Osteoblast (primary cell): ENCODE measurements at places on chromosomes 11 and 22. TPM values are rescaled to one million over a fixed set of nuclear protein-coding genes. Genes with fewer than 3 reads are reported as not detected.
A peak's percentile ranks its signal among the peaks of the same experiment; 100 is the strongest.

- DNase-seq: peak; percentile 25
Observed at GRCh38 chr22:43819931-43820640, 8.0 kb upstream of the EFCAB6 start.

- DNase-seq: peak; percentile 91
Observed at GRCh38 chr11:57668434-57668782, 494 bp downstream of the ZDHHC5 start.

GRCh38 chr11:8006349-8006977 lies 19.3 kb downstream of the EIF3F start:
- peak; percentile 91 for DNase-seq

DNA sequence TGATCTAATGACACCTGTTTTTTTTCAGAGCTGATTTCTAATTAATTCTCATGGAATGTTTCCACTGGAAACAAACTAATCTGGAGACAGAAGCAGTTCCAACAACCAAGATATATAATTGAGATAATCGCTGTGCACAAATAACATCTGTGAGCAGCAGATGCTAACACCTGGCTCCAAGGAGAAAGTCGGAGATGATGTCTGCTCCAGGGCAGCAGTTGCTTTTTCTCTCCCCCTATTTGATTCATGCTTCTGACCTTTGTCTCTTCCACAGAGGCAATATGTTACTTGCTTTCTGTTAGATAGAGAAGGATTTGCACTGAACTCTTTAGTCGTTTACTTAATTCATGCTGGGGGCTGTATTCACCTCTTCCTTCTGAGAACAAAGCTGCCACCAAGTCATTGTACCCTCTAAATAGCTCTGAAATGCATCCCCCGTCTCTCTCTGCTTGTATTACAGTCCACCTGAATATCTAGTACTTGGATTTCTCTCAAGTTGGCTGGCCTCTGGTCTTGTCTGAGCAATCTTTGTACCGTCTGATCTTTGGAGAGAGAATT lies 187.4 kb downstream of the MYO18B start:
- DNase-seq: no peak

DNA sequence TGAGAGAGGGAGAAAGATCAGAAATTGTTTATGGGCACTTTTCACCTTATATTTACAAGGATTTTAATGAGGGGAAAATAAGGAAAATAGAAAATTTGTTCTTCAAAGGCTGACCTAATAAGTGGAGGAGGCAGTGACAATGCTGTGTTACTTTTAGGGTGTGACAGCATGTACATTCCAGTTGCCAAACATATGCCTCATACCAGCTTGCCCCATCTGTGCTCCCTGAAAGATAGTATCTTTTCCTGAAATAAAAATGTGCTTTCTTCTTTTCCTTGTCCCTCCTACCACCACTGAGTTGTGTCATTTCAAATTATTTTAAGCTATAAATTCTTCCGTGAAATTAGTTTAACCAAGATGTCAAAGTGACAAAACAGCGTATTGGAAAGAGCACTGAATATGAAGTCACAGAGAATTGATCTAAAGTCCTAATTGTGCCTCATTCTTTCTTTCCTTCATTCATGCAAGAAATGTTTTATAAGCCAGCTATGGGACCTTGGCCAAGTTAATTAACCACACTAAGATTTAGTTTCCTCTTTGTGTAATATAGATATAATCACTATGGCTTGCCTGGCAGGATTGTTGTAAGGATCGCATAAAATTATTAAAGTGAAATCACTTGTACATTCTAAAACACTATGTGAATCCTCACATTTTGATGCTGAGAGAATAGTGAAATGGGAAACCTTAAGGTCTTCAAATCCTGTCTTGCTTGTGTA lies 1307.5 kb upstream of the TENM4 start:
- no peak for DNase-seq

DNA sequence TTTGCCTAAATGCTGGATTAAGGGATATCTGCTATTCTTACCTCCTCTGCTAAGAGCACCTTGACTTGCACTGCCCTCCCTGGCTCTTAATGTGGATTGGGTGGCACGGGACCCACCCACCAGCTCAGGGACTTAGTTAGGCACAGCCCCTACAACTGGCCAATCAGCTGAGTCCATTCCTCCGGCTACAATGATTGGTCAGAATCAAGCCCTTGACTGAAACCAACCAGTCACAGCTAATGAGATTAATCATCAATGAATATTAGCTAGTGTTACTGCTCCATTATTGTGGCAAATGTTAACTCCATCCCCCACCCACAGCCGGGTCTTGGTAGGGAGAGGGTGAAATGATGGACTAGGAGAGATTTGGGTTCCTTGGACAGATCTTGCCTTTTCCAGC lies 328.0 kb downstream of the MN1 start:
- no peak for DNase-seq

DNA sequence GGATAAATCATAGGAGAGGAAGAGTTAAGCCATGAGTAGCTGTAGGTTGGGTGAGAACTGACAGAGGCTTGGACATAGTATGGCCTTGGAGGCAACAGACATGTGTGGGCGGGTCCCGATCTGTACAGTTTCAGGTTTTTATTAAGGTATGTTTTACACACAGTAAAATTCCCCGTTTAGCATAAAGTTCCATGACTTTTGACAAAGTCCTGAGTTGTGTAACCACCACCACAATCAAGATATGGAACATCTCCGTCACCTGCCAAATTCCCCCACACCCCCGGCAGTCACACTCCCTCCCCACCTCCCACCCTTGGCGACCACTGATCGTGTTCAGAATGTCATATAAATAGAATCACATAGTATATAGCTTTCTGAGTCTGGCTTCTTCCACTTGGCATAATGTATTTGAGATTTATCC lies 68.1 kb downstream of the GRIK4 start:
- no peak for DNase-seq

GRCh38 chr22:44627521-44628139 lies 74.4 kb upstream of the PRR5 start:
- peak; percentile 43 for DNase-seq

DNA sequence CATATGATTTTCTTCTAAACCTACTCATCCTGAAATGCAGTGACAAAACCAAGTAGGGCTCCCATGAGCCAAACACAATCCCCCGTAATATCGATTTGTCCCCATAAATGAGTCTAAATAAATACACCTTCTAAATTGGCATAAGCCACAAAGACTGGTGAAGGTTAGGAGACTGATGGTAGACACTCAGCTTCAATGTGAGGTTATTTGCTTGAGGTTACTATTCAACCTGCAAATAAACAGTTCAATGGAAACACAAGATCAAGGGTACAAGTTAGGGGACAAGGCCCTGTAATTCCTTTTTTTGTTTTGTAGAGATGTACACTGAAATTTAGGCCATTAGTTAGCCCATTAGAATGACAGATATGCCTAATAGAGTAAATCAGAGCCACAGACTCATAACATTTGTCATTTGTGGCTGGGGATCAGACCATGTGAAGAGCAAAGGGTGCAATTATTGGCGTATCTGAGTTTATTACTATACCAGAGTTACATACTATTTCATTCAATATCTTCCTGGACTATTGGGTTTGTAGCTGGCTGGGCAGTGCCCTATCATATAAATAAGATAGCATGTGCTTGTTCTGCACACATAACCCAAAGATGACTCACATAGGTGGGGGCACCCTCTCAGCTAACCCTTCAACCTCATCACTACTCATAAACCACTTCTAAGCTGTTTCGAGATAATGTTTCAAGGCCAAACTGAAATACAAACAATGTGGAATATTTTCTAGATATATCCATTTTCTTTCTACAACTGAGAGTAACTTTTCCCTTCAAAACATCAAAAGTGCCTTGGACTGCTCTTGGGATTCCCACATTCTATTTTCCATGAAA lies 695.3 kb downstream of the KCNA4 start:
- no peak for DNase-seq

DNA sequence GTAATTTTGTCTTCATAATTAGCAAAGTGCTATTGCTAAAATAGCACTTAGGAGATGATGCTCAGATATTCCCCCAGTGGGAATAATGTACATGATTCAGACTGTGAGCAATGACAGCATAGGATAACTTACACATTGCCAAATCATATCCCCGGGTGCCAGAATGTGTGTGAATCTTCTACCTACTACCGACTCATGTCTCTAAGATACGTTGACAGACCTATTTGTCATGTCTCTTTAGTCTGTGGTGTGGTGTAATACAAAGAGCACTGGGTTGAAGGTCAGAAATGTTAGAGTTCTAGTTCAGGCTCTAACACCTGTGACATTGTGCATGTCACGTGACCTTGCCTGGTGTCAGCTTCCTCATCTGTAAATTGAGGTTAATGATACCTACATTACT lies 31.0 kb upstream of the PICALM start:
- DNase-seq: peak; percentile 53

DNA sequence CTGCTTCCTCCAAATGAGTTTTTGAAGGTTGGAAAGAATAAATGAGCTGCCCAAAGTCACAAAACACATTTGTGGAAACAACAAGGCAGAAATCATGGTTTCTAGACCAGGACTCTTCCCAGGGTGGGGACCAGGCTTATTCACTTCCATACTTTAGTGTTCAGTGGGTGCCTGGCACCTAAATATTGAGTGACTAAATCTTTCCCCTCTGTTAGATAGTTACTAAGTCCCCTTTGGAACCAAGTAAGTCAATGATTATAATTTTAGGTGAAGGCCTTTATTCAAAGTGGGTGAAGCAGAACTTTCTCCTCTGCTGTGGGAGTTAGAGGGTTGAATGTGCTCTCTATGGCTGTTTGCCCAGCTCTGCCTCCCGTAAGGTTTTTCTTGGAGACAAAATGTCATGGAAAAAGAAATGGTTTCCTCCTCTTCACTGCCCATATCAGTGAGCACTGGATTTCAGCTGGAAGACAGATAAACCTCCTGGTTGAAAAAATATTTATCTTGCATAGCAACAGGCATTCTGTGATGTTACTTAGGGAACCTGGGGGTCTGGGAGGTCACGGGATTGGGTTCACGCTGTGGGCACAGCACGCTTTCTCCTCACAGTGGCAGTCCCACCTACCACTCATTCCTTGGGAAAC lies 117.8 kb downstream of the CCDC81 start:
- DNase-seq: no peak

DNA sequence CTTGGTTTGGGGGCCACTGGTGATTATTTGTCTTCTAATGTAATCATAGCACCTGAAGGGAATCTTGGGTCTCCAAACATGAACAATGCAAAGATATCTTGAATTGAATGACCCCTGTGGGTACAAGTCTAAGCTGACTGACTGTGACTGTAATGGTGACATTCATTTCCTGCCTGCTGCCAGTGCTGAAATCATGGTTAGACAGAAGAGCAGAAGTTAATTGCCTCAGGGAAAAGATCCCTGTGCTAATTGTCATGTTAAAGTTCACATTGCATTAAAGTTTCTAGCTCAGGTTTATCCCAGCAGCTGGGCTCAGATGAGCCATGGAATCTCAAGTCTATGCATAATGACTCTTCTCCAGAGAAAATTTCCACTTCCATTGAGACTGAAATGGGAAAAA lies 772.0 kb downstream of the ETS1 start:
- no peak for DNase-seq

GRCh38 chr11:73246303-73246702 lies 25.8 kb upstream of the P2RY6 start:
- DNase-seq: peak; percentile 44

DNA sequence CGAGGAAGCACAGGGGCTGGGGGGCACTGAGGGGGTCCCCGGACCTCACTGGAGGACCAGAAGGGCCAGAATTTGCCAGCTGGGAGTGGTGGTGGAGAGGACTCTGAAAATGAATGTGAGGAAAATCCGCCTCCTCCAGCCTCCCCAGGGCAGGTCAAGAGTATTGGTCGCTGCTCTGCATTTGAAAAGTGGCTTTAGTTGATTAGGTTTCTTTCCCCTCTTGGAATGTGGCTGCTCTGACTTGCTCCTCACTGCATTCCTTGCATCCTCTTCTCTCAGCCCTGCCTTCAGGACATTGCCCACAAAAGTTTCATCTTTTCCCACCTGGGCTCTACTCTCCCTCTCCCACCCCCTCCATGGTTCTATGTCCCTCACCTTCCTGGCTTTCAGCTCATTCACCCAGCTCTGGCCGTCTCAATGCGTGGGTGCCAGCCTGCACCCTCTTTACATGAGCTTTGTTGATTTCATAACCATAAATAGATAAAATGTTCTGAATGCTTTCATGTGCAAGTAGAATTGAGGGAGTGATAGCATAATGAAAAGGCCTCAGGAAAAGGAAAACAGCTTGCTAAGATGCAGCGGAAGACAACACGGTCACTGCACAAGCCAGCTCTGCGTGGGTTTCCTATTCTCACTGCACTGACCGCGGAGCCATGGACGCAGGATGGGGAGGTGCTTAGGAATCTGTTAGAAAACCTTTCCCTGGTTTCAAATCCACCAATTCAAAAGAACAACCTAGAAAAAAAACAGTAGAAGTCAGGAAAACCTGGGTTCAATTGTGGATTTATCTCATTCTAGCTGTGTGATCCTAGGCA lies 6.5 kb upstream of the NPAS4 start:
- no peak for DNase-seq

DNA sequence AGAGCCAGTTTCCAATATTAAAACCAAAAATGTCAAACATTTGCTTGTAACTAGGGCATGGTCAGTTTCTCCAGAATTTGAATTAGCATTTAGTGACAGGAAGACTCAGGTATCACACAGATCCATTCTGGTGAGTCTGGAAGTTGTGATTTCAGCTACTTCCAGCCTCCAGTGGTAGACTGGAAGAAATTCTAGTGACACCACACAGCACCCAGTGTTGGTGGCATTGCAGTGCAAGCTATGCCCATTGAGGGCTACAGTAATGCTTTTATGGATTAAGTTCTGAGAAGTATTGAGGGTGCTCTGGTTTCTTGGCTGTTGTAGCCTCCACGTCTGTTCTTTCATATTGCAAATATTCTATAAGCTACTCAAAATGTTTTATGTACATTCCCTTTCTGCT lies 31.4 kb upstream of the MMP20 start:
- no peak for DNase-seq

LRRC74B gene
- under 0.01 TPM in 1 of 2 replicates, not detected in the other for total RNA-seq

MRGPRX4 gene
- total RNA-seq: not detected in 2 replicates

KRTAP5-11 gene
- total RNA-seq: not detected in 2 replicates
